ENCODE measurements at places on chromosomes 4 and X.

DNA sequence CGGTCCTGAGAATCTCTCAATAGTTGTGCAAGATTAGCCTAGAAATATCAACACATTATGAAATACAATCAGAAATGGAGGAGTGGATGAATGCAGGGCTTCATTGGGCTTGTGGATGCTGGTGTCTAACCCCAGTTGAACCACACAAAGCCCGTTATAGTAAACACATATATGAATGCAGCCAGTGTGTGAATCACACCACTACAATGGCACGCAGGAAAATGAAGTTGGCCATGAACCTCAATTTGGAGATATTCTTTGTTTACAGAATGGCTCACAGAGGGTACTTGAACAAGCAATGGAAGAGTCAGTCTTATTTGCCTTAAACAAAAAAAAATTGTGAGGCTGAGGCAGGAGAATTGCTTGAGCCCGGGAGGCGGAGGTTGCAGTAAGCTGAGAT is 57.8 kb downstream of the SOD3 start:
- DNase-seq: no peak

DNA sequence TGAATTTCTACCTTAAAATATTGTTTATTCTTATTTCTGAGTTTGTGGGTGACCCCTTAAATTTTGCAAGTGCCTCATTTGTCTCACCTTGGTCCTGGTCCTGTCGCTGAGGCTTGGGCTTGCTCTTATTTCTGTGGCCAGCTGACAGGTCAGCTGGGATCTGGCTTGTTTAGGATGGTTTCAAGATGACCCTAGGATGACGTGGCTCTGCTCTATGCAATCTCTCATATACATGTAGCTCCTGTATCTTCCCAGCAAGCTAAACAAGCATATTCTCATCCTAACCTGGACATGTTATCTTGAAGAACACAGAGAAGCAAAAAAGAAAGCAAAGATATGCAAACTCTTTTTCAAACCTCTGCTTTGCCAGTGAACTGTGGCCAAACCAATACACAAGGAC is 158.4 kb downstream of the BANK1 start:
- no peak for DNase-seq

DNA sequence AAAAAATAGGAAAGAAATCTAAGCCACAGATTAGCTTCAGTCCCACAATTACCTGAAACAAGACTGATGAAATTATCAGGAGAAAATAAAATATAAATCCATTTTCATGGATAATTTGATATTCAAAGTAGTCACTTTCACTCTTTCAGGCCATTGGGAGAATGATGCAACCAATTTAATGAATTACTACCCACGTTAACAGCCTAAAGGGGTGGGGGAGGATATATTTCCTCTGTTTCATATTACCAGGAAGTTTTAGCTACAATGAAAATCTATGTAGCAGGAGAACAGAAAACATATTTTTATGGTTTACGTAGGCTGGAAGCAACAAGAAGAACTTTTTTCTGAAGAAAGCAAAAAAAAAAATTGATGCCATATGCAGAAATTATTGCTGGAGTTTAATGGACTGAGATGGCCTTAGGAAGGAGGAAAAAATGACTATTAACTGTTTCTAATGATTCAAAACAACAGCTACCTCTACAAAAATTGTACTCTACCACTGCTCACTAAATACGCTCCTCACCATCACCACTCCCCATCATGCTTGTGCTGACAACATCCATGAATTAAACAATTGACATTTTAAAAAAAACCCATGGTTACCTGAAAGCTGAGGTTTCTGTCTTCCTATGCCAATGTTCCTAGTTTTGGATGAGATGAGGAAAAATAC is 100.9 kb downstream of the CXXC4 start:
- no peak for DNase-seq

- DNase-seq: no peak
Observed at GRCh38 chr4:185722029-185722316, 90.0 kb downstream of the SORBS2 start.

DNA sequence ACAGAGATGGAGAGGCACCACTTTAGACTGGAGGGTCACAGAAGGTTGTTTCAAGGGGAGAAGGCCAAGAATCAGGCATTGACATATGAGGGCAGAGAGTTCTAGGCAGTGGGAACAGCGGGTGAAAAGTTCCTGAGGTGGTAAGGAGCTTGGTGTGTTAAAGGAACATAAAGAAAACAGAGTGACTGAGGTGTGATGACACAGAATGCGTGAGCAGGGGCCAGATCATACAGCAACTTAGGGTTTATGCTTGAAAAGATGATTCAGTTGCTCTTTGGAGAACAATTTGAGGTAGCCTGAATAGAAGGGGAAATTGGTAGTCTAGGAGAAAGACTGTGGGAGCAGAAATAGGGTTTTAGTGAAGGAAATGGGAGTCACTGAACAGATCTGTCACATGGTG is 179.2 kb downstream of the AMELX start:
- no peak for DNase-seq

- no peak for DNase-seq
Observed at GRCh38 chr4:52266537-52267137, 215.5 kb downstream of the SPATA18 start.

DNA sequence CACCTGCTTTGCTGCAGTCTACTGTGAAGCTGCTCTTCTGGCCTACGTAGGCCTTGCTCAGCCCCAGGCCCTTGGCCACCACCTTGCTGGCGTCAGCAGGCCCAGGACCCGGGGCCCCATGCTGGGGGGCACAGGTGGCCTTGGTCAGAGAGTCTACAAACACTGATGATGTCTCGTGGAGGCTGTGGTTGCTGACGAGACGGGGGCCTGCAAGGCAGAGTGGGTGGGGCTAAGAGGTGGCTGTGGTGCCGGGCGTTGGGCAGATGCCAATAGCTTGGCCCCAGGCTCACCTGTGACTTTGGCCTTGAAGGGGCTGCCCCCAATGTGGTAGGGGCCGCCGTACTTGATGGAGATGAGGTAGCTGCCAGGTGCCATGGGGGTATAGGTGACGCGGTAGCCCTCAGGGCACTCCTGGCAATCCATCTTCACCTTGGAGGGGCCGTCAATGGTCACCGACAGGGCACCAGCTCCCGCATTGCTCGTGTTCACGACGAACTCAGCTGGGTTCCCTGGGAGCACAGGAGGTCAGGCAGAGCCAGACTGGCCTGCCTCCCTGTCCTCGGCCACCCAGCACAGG is 25.0 kb downstream of the FLNA start:
- no peak for DNase-seq

DNA sequence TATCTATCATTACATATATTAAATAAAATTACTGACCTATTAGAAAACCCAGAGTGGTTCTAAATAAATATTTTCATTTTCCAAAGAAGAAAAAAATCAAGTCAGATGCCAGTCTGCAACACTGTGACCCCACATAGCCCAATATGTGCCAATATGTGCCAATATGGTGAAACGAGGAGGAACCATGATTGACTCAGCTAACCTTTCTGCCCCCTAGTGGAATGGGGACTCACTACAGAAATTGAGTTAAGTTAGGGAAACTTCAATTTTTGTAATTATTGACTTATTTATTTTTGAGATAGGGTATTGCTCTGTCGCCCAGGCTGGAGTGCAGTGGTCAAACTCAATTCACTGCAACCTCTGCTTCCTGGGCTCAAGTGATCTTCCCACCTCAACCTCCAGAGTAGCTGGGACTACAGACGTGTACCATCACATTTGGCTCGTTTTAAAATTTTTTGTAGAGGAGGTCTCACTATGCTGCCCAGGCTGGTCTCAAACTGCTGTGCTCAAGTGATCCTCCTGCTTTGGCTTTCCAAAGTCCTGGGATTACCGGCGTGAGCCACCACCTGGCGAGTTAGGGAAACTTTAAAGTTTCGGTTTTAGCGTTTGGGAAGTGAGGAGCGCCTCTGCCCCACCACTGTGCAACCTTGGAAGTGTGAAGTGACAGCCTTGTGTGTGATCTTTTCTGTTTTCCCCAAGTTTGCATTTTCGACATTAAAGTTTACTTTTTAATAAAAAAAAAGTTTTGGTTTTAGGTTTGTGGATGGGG is 116.8 kb upstream of the SHISA3 start:
- no peak for DNase-seq

DNA sequence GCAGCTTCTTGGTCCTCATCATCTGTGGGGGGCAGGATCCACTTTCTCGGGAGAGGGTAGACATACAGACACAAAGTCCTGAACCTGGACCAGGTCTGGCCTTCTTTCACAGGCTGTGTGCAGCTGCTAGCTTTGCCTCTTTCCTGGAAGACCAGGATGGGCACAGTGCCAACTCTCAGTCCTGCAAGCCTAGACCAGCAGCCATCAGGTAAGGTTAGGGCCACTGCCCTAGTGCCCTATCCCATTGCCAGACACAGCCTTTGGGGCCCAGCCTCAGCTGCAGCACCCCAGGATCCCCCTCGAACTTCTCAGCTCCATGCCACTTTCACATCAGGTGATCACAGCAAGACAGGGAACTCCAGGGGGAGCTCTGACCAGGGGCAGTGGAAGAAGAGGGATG is 38.4 kb downstream of the ZNF185 start:
- no peak for DNase-seq
